AG08396 (cell line): ENCODE measurements at places on chromosomes 3 and 15.

- DNase-seq: no peak
Measured at GRCh38 chr3:143360244-143360643, 240.7 kb downstream of the CHST2 start.

DNA sequence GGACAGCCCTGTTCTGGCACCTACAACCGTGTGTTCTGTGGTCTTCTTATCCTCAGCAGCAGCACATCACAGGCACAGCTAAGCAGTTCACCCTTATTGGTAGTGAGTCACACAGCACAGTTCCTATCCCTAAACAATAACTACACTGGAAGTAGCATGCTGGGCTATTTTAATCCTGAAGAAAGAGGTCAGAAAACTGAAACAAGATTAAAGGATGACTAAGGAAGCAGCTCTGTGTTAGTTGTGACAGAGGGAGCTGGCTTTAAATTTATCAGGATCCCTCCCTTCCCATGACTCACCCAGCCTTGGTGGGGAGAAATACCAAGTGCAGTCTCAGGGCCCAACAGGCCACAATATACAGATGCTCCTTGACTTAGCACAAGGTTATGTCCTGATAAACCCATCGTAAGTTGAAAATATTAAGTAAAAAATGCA is 144.3 kb downstream of the ERC2 start:
- peak; percentile 53 for DNase-seq

- peak; percentile 71 for DNase-seq
Measured at GRCh38 chr15:62403164-62403809, 238.2 kb upstream of the C2CD4B start.

DNA sequence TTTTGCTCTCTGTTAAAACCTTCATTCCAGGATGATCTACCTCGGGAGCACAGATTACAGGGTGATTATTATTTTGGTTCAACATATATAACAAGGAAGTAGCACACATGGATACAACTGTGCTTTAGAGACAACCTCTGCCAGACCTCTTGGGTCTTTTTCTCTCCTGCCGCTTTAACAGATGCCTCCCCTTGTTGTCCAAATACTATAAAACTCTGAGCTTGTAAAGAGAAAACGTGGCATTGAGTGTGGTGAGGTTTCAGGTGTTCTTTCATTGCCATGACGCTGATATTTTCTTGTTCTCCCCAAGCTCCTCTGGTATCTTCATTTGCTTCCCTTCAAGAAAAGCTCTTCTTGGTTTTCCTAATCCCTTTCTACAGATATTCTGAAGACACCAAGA is 29.0 kb downstream of the BCL2L10 start:
- no peak for DNase-seq

DNA sequence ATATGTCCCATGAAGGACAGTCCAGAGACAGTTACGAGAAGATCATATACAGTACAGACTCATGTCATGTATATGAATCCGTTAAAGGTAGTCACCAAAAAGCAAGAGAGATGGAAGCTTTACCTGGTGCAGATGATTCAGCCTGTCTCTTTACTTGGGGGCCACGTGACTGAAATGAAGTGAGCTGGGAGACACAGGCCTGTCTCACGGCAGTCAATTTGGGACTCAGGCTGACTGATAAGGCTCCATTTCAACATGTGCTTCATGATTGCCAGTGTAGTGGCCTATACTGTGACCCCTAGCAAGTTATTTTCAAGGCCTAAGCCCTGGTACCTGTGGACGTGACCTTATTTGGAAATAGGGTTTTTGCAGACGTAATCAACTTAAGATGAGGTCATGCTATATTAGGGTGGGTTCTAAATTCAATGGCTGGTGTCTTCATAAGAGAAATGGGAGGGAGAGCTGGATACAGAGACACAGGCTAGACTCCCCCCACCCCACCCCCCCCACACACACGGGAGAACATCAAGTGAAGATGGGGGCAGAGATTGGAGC is 3.0 kb upstream of the PROK2 start:
- no peak for DNase-seq

GRCh38 chr3:61157414-61157813 is 93.8 kb downstream of the FHIT start:
- no peak for DNase-seq
